ENCODE measurements at places on chromosomes 11 and 22.
A peak's percentile ranks its signal among the peaks of the same experiment; 100 is the strongest.

DNA sequence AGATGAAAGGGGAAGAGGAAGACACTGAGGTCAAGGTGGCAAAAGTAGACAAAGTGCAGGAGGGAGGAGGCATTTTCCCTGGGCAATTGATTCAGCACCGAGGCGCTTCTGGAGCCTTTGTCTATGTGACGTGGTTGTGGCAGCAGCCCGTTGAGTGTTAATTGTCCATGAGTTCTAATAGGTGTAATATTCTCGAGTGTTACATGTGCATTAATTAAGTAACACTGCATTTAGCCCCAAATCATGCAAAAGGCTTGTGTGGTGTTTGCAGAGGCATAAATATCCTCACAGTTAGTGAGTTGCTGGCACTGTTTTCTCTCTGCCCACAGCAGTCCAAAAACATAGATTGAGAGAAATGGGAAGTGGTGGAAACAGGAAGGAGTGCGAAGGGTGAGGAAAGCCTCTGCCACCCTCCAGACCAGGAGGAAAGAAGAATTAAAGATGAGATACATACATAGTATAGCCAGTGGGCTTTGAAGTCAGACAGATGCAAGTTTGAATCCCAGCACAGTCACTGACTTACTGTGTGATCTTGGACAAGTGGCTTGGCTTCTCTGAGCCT lies 361.2 kb downstream of the MN1 start:
- DNase-seq = no peak

GRCh38 chr11:17650127-17650911 lies 69.1 kb upstream of the MYOD1 start:
- no peak for DNase-seq

GRCh38 chr11:12743834-12744449 lies 69.7 kb downstream of the TEAD1 start:
- DNase-seq = no peak

DNA sequence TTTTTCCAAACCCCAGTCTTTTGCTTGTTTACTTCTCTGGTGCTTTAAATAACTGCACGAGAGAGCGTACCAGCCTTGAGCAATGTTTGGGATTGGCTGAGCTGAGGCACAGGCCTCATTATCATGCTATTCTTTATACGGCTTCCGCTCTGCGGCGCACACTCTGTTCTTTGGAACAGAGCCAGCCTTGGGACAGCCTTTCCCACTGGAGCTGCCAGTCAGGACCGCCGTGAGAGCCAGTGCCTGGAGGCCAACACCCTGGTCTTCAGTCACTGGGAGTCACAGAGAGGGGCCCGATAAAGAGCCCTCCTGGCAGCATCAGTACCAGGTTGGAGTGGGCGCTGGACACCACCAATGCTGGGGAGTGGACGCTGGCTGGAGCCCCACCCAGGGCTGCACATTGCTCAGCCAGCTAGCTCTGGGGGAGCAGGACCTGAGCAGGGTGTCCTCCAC lies 125.6 kb downstream of the BCR start:
- peak; percentile 68 for DNase-seq

- no peak for DNase-seq
These were observed 301.4 kb upstream of the PDGFD start for GRCh38 chr11:104465321-104465720.

GRCh38 chr11:15821451-15821850 lies 534.9 kb downstream of the SOX6 start:
- DNase-seq = peak; percentile 57

GRCh38 chr22:36819112-36819511 lies 2.3 kb upstream of the PVALB start:
- DNase-seq = no peak

DNA sequence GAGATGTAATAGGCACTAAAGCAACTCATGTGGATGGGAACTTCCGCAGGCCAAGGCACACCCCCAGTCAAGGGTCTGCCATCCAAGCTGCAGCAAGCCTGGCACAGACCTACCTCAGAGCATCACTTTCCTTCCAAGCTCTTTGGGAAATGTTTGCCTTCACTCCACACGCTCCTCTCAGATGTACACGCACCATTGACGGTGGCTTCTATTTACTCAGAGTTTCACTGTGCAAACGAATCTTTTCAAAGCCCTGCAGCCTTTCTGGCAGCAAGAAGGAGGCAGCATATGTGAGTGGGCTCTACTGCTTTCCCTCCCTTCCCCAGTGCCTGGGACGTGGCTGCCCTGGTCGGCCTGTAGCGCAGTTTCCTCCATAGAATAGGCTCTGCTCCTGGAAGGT lies 60.9 kb upstream of the USP47 start:
- DNase-seq = no peak

GRCh38 chr22:44126807-44127206 lies 53.9 kb upstream of the PARVG start:
- DNase-seq = no peak

DNA sequence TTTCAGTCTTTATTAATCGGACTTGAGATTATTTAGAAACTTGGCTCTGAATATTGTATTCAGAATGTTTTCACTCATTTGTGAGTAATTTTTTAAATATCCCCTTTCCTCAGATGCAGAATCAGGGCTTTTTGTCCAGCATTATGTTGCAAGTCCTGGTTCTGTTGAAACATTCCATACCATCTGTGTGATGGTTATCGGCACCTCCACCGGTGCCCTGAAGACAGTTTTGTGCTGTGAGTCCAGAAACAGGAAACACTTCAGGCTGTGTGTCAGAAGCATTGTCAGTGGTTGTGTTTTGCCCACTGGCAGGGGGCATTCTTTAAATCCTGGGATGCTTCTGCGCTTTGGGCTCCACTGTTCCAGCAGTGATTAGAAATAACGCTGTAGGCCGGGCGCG lies 20.4 kb downstream of the CDPF1 start:
- DNase-seq = no peak

DNA sequence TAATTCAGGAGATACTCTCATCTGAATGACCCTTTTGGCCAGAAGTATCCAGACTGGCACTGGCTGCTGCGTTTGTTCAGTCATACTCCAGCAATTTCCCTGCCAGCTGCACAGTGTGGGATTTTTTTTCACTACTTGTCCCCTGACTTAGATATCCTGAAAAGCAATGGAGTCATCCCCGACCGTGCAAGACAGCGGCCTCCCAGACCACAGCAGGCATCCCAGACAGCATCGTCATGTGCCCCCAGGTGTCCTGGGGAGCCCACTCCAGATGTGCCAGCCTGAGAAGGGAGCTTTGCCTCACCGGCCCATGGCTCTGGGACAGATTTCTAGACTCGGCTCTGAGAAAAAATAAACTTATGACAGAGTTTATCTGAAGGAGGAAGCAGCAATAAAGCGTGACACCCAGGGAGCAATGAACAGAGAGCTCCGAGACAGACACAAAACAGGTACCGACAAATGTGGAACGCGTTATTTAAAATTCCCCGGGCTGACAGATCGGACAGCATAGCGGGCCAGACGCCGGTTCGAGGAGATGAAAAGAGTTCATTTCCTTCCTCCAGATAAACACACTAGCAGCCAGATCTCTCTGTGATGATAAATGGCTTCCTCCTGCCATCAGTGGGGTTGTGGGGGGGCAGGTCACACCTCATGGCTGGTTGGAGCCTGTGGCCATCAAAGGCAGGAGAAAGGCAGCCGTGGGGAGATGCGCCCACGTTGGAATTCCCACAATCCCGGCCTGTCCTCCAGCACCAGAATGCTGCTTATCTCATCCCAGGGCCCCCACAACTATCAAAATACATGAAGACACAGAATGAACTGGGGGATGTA lies 106.4 kb upstream of the FGF3 start:
- DNase-seq = no peak

GRCh38 chr11:120918257-120918656 lies 105.6 kb upstream of the TBCEL start:
- DNase-seq = no peak

GRCh38 chr11:3936517-3936916 lies 81.1 kb downstream of the STIM1 start:
- DNase-seq = no peak

DNA sequence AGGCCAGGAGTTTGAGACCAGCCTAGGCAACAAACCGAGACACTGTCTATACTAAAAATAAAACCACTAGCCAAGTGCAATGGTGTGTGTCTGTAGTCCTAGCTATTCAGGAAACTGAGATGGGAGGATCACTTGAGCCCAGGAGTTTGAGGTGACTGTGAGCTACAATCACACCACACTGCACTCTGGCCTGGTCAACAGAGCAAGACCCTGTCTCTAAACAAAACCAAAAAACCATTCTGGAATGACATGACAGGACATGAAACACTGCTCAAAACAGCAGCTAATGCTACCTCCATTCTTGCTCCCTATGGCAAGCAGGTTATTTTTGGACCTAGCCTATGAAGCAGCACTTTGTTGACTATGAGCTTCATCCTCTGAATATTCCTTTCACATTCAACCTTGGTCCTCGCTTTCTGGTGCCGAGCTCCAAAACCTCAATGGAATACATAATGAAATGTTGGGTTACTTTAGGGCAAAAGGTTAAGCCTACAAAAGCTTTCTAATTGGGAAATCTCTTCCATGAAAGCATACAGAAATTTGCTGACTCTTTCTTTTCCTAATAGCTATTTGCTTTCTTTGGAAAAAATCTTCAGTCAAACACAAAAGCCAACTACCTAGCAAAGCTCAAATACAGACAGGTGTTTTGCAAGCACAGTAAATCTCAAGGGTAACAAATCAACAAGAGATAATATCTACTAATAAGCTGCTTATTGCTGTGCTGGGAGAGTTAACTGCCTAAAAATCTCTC lies 21.1 kb downstream of the SIK3 start:
- DNase-seq = no peak

- DNase-seq = peak; percentile 80
These were observed 22.7 kb upstream of the CD44 start for GRCh38 chr11:35116245-35116644.

DNA sequence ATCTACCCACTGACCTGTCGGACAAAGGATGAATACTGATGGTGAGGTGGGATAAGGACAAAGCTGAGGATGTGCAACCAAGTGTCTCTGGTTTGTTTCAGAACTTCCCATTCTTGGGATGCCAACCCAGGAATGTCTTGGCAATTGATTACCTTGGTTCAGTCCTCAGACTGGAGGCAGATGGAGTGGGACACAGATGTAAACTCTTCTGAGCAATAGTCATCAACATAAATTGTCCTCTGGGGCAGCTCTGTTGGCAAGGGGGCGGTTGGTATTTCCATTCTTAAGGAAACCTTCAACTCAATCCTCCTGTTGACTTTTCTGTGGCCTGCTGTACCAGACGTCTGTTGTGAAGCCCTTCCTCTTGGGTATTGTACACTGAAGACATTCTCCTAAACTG lies 6.8 kb downstream of the ABTB2 start:
- no peak for DNase-seq

- no peak for DNase-seq
These were observed 31.6 kb downstream of the SGSM3 start for GRCh38 chr22:40401981-40402406.

Data from epithelial cell of esophagus (primary cell).